Activated CD8-positive, alpha-beta memory T cell treated with anti-CD3 and anti-CD28 coated beads, Interleukin-2, amount 50 U/mL, for 4 hours (primary cell): ENCODE measurements at places on chromosomes 1 and 21.

DNA sequence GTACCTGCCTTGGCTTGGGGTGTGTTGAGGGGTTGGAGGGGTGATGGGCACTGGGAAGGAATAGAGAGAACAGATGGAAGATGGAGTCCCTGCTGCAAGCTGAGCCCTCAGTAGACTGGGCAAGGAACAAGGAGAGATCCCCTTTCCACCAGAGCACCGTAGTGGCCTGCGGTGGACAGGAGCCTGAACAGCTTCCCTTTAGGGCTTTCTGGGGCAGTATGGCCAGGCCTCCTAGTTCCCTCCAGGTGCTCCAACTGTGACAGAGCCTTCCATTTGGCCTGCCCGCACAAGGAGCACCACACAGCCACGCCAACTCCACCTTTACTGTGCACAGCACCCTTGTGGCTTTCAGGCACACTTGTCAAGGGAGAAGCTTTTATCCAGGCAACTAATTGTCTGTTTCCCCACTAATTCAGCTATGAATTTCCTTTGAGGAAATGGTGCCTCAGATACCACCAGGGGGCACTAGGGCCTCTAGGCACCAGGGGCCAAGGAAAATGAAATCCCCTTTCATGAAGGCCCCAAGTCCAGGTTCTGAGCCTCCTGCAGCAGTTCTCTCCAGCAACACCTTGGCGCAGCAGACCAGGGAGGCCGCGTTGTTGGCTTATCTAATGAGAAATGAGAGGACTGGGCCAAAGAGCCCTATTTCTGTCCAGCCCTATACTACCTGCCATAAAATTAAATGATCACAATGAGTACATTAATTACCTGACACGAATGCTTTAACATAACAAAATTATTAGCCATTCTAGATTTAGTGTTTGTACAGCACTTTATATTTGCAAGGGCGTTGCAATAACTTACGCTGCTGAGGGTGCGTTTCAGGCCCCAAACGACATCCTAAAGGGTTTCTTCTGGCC, 23.1 kb upstream of the ERI3 start:
- DNase-seq: peak; percentile 51

- DNase-seq: no peak
Observed at GRCh38 chr1:115331558-115332331, 6.3 kb downstream of the NGF start.

GRCh38 chr1:19973616-19974015, 5.8 kb downstream of the PLA2G2A start:
- DNase-seq: no peak

GRCh38 chr1:115641762-115642167, at the start of gene VANGL1:
Gene VANGL1 (plus strand): TSS chr1:115641970. CDS start chr1:115651414, 9,444 bp downstream.
- DNase-seq: peak; percentile 18

DNA sequence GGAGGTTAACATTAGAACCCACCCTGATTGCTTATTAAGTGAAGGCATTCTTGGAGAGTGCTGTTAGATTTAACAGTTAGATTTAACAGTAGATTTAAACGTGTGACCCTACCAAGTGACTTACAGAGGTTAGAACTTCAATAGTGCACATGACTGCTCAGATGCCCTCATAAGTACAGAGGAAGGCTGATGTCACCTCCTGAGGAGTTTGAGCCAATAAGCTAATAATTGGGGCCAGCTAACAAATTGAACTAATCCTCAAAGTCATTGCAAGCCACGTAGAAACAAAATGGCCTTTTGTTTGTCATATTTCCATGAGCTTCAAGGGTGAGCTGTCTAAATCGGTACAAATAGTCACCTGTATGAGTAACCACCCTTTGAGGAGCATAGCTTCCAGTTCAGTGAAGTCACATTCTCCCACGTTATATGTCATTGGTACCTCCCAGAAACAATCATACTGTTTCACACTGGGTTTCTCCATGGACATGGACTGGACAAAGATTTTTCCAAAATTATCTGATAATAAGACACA, 11.7 kb downstream of the AVPR1B start:
- no peak for DNase-seq

DNA sequence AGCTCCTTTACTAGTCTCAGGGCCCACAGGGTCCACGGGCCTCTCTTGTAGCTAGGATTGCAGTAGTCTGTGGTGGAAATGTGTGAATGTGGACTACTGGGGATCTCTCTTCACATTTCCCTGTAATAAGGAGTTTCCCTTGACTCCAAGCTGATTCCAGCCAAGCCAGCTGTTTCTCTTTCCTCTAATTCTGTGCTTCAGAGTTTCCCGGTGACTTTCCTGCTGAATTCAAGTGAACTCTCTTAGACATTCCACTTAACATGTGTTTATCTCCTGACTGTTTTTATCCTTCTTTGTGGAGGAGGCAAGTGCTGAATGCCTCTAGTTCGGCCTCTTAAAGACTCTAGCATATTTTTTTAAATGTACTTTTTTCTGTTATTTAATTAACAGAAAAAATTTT, 354.0 kb upstream of the RGS18 start:
- DNase-seq: no peak

- no peak for DNase-seq
Observed at GRCh38 chr1:147735423-147735822, 25.0 kb downstream of the GJA5 start.

- no peak for DNase-seq
Observed at GRCh38 chr1:153798468-153798780, 23.2 kb downstream of the SLC27A3 start.

DNA sequence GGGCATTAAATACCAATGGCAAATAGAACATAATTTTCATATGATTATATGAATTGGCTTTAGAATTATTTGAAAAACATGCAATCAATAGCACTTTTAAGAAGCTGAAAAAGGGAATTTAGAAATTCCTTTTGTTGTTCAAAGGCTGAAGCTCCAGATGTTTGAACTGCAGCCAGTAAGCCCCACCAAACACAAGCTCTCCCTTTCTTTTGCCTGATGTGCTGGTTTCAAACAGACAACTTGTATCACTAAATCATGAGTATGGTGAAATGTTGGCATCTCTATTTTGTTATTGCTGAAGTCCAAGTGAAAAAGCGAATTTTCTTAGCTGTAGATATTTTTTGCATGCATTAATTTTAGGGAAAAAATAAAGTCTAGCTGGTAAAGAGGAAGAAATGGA, 27.5 kb upstream of the NCAM2 start:
- DNase-seq: no peak

GRCh38 chr1:41661428-41662060, 177.1 kb upstream of the EDN2 start:
- DNase-seq: peak; percentile 41

DNA sequence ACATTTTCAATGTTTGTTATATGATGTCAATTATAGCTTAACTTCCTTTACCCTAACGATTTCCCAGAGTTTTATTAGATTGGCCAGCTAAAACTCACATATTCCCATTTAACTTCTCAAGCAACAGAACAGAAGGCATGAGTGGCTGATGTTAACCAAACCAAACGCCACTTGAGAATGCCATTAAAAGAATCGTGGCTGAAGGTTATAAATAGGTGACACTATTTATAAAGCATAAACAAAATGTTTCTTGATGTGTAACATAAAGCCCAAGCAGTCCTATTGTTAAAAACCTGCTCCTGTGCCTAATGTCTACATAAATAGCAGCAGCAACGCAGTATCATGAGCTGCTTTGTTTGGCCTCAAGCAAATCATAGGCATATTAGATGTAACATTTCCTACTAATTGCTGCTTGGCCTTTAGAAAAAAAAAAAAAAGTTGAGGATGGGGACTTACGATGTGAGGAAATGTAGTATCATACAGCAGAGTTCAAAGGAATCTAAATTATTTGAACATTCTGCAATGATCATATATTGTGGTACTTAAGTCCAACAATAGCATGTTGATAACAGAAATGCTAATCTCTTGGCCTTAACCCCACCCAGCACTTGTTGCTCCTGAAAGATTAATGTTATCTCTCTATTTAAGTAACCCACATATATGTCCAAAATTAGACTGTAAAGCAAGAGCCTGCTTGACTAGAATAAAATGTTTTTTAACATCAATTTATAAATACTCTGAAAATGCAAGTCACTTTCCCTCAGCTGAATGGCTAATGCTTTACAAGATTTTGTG, 106.0 kb downstream of the ESRRG start:
- DNase-seq: no peak
